Stimulated activated CD4-positive, alpha-beta T cell treated with anti-CD3 and anti-CD28 coated beads, Interleukin-1b, Interleukin-23, amount 100 ng/mL, for 24 hours (primary cell): ENCODE measurements at places on chromosomes 11 and 22.

GRCh38 chr22:33557836-33558235, 362.4 kb downstream of the LARGE1 start:
- no peak for DNase-seq

DNA sequence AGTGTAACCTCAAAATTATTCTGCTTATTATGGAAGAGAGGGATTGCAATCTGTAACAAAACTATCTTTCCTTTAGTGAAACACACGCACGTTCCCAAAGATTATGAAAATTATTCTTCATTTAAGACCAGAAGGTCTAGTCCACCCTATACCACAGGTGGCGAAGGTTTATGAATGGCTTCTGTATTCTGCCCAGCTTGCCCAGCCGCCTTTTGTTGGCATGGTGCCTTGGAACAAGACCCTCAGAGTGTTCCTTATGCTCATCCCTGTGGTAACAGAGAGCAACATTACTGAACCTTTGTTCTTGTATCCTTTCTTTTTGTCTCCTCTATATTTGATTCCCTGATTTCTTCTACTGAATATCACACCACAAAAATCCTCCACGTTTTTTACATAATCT, 116.4 kb downstream of the FAR1 start:
- DNase-seq, result no peak

GRCh38 chr22:23126165-23127054, 15.4 kb downstream of the RSPH14 start:
- no peak for DNase-seq

DNA sequence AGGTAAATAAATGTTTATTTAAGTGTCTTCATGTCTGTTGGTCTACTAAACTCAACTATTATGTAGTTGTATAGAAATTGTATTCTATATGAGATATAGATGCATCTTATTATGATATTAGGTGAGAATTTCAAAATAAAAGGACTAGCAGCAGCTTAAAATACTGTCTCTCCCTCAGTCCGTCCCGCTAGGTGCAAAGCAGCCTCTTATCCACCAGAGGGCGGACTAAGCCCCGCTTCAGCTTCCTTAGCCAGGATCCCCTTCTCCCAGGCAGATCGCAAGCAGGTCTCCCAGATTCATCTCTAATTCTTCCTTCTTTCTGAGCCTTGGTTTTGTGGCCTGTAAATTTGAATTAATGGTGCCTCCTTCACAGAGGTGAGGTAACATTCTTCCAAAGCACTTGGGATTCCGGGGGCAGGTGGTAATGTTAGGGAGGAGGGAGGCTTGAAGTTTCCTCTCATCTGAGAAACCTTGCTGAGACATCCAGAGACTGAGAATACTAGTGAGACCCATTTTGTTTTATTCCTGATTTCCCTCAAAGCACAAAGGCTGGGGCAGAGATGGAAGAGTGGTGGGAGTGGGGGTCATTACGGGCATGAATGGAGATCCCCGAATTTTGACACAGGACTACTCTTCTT, 13.5 kb upstream of the INSC start:
- DNase-seq, result peak; percentile 19

- DNase-seq, result no peak
Measured at GRCh38 chr22:37559901-37560607, at the start of gene CDC42EP1. Gene CDC42EP1, plus strand, starts transcription at chr22:37560480. Its CDS starts 5,870 bp downstream, at chr22:37566350.

DNA sequence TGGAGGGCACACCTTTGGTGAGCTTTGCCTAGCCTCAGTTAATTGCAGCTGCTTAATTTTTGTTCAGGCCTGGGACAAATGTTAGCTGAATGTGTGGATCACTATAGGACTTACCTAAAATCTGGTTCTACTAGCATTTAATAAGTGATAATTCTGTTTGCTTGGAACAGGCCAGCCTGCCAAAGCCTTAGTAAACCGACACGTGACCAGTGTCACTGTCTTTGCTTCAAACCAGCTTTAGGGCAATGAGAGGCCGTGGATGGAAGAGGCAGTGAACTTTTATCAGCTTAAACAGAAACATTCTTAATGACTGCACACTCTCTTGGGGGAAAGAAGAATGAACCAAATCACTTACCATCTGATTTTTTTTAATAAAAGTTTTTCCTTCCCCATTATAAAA, 10.8 kb downstream of the PARVA start:
- no peak for DNase-seq

- no peak for DNase-seq
Measured at GRCh38 chr11:3022300-3022967, 30.3 kb upstream of the NAP1L4 start.

DNA sequence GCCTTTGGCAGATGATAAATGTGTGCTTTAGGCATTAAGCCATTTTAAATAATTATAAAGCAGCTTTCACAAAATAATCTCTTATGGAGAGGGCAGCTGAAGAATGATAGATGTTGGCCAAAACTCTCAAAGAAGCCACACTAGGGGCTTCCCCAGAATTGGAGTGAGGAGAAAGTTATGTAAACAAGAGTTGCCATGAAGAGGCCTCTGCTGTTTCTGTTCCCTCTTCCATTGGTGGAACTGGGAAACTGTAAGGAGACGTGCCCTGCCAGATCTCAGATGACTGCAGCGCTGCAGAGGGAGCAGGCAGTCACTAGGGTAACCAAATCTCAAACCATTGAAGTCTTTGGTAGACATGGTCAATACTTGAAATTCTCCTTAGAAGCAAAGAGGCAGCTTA, 19.4 kb upstream of the APLP2 start:
- no peak for DNase-seq

GRCh38 chr22:35478633-35479107, 62.0 kb upstream of the RASD2 start:
- DNase-seq, result no peak

DNA sequence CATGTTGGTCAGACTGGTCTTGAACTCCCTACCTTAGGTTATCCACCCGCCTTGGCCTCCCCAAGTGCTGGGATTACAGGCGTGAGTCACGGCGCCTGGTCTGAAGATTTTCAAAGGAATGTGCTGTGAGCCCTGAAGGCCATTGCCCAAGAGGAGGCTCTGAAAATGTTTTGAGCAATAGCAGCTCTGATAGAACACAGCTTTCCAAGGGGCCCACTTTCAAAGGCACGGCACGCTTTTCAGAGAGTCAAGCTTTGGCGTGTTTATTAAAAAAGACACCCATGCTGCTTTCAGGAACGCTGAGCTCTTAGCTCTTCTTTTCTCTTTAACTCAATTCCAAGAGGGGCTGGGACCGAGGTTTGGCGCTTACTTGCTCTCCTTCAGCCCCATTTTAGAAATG, 73.8 kb upstream of the CDON start:
- no peak for DNase-seq

- no peak for DNase-seq
Measured at GRCh38 chr11:12266943-12267342, 110.4 kb upstream of the PARVA start.

GRCh38 chr22:46158283-46158682, 8.0 kb downstream of the PPARA start:
- no peak for DNase-seq

GRCh38 chr22:41048791-41049717, 43.3 kb upstream of the EP300 start:
- DNase-seq, result no peak

DNA sequence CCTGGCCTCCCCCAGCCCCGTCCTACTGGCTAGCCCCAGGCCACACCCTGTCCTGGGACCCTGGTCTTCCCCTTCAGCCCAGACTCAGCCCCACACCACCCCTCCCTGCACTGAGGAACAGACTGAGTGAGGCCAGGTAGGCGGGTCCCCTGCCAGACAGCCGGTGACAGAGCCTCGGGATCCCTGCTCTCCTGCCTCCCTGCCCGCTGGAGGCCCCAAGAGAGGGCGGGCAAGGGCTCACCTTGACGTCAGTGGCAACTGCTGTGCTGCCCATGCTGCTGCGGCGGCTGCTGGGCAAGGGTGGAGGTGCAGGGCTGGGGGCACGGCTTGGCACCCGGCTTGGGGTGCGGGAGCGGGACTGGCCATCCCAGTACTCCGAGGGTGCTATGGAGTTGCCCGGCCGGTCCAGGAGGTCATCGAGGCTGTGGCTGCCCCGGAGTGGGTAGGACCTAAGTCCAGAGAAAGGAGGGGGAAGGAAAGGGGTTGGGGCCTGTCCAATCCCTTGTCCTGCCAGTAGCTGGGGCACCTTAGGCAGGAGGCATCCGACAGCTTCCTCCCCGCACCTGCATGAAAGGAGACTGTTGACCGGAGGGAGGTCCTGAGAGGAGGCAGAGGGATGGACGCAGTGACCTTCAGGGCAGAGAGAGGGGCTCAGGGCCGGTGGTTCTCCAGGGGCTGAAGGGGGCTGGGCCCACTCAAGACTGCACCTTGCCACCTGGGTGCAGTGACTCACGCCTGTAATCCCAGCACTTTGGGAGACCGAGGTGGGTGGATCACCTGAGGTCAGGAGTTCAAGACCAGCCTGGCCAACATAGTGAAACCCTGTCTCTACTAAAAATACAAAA, 2.2 kb upstream of the SLC16A8 start:
- no peak for DNase-seq

DNA sequence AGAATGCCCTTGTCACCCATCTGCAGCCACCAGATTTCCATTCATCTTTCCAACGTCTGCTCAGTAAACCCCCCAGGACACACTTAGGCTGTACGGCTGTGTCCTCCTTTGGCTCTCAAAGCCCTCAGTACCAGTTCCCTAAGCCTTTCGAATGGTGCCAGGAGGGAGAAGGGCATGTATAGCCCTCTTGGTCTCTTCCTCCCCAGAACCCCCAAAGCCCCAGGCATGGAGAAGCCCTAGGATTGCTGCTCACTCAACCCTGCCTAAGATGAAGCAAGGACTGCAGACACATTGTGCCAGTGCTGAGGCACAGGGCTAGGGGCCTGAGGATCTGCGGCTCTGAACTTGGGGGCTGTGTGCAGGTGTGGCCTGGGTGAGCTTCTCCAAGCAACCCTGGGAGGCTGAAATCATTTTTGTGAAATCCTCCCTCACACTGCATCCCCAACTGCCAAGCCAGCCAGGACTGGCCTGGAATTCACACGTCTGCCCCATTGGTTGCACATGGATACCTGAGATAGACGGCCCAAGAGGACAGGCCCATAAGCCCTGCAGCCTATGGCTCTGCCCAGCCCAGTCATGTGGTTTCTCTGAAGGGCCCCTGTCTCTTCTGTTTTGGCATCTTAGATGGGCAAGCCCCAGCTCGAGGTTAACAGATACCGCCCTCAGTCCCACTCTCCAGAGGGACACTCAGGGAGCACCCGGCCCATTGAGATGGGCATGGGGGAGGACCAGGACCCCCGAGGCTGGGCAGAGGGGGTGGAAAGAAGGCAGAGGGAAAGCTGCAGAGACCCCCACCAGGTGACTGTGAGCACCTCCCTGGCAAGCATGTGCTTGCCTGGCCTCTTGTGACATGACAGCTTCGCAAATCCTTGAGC, 34.0 kb downstream of the KCNQ1OT1 start:
- no peak for DNase-seq

- no peak for DNase-seq
Measured at GRCh38 chr11:69075421-69076128, 26.8 kb downstream of the TPCN2 start.

GRCh38 chr11:44372989-44373388, 63.0 kb upstream of the ALX4 start:
- no peak for DNase-seq

DNA sequence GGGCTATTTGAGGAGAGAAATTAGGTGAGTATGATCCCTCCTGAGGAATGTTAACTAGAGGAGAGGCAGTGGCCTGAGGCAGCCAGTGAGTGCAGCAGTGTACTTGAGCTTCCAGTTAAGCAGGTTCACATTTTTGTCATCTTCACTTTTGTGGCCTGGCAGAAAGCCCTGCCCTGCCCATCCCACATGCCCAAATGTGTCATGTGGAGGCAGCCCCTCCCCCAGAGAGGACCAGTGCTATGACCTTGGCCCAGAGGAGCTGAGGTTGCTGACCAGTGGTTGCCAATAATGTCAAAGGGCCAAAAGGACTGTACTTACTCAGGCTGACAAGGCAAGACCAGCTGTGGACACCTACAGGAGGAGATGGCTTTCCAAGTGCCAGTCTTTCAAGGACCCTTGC, 17.6 kb upstream of the GRK2 start:
- DNase-seq, result no peak

GRCh38 chr22:30261134-30261533, 5.5 kb downstream of the OSM start:
- DNase-seq, result no peak

GRCh38 chr11:62666259-62666926, 1.3 kb downstream of the CSKMT start:
- DNase-seq, result no peak

GRCh38 chr11:65854161-65854592, 3.8 kb downstream of the CFL1 start:
- DNase-seq, result no peak

DNA sequence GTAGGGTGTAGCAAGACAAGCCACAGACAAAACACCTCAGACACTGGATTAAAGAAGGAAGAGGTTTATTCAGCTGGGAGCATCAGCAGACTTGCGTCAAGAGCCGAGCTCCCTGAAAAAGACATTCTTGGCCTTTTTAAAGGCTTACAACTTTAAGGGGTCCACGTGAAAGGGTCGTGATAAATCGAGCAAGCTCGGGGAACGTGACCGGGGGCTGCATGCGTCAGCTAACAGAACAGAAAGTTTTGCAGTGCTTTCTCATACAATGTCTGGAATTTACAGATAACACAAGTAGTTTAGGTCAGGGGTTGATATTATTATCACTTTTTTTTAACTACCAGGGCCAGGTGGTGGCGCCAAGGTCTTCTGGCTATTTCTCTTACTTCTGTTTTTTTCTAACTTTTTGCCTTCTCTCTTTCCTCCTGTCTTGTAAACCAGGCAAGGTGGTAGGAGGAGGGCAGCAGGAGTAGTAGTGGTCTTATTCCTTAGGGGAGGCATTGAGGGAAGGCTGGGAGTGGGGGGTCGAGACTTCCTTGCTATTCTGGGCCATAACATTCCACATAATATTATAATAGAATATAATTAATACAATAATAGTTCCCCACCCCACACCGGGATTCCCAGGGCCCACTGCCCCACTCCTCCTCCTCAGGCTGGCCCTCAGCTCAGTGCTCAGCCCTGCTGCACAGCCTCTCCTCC, 587 bp upstream of the ALDH3B1 start:
- DNase-seq, result no peak

GRCh38 chr22:23110190-23110921, 31.4 kb downstream of the RSPH14 start:
- no peak for DNase-seq

DNA sequence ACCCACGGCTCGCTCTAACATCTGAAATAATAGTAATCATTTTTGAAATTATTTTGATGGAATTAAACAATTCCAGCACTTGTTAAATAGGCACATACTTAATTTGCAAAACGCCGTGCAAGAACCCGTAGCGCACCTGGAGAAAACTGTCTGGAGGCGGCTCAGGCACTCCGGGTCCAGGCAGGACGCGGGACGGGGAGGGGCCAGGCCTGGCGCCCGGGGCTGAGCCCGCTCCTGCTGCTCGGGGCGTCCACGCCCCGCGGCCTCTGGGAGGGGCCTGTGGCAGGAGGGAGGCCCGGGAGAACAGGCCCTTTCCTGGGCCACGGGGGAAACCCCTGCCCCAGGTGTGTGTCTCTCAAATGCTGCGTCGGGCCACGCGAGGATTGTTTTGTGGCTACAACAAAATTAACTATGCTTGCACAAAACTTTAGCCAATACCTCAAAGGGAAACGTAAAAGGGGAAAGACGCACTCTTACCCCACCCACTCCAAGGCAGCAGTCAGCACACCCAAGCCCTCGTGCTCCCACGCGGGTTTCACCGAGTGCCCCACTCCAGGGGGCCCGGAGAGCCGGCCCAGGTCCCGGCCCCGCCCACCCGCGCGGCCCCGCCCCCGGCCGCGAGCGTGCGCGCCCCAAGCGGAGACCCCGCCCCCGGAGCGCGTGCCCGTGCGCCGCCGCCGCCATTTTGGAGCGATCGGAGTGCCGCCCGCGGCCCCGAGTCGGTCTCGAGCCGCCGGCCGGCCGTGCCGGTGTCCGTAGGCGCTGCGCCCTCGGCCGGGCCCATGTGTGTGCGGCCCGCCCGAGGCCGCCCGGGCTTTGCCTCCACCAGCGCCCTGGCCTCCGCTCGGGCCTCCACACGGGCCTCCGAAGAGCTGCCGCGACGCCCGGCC, at the start of gene PPP6R2:
Gene PPP6R2, plus strand, starts transcription at position 677 of the 890 bp plus-strand sequence. CDS start 50,582 bp downstream, outside the sequence.
- peak; percentile 82 for DNase-seq
